ENCODE measurements at places on chromosomes 2 and 18.

GRCh38 chr2:237951878-237952277, 14.9 kb upstream of the UBE2F start:
- no peak for DNase-seq

- no peak for DNase-seq
Observed at GRCh38 chr18:48756511-48757226, 194.1 kb downstream of the SMAD7 start.

DNA sequence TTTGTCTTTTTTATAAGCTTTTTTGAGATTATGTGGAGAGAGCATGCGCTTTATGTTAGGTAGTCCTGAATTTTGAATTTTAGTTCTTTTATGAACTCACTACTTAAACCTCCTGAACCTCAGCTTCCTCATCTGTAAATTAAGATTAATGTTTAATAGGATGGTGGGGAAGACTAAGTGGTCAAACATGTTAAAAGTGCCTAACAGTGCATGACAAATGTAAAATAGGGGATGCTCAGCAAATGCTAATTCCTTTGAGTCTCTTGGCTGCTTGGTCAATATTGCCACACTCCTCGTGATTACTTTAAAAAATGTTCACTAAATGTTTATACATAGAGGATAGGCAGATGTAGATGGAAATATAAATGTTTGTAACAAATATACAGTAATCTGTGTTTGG, 6.8 kb downstream of the BIRC6 start:
- no peak for DNase-seq

GRCh38 chr2:186639939-186640338, 50.1 kb downstream of the ITGAV start:
- DNase-seq, result peak; percentile 33

DNA sequence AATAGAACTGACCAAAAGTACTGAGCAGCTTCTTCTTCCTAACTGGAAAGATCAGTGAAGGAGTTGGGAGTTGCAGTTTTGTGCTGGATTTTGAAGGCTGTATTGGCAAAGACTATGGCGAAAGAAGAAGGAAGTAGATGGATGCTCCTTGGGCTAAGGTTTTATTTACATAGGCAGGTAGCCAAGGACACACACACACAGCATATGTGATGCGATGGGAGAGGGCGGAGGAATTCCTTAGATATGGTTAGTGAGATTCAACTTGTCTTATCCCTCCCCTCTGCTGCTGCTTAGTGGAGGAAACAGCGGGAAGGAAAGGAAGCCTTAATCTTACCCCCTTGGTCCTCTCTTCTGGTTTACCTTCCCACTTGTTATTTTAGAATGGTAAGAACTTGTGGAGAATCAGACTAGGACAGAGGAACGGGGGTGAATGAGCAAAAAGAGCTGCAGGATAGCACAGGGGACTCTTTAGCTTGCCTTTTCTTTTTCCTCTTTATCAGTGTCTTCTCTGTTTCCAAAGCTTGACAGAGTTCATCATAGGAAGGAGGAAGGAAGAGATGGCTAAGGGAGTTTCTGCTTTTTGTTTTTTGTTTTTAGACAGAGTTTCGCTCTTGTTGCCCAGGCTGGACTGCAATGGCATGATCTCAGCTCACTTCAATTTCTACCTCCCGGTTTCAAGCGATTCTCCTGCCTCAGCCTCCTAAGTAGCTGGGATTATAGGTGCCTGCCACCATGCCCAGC, 87.9 kb downstream of the OSBPL6 start:
- DNase-seq, result no peak

DNA sequence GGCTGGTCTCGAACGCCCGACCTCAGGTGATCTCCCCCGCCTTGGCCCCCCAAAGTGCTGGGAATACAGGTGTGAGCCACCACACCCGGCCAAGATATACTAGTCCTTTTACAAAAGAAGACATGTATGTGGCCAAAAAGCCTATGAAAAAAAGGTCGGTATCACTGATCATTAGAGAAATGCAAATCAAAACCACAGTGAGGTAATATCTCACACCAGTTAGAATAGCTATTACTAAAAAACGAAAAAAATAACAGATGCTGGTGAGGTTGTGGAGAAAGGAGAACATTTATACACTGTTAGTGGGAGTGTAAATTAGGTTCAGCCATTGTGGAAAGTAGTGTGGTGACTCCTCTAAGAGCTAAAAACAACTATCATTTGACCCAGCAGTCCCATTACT, 26.4 kb downstream of the KLHL23 start:
- DNase-seq, result no peak

DNA sequence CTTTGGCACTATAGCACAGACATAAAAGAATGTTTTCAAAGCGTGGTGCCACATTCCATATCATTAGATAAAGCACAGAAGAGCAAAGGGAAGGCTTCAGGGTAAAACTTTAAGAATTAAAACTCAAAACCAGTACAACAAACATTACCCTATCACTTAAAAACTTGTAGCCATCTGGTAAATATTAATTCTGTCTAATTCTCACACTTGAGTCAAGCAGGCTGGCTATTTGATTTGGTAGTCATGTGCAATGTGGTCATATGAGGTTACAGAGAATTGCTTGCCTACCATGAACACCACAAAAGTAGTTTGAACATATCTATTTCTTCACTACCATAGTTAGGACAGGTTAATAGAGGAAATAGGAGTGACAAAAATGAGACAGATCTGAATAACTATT, 244.9 kb downstream of the IRS1 start:
- DNase-seq, result no peak

- DNase-seq, result no peak
Observed at GRCh38 chr2:125745514-125745913, 910.4 kb upstream of the GYPC start.

- no peak for DNase-seq
Observed at GRCh38 chr18:44198612-44199284, 481.9 kb upstream of the SETBP1 start.

- DNase-seq, result no peak
Observed at GRCh38 chr2:241268306-241268705, 47.2 kb downstream of the HDLBP start.

GRCh38 chr2:165700531-165700930, 93.5 kb downstream of the GALNT3 start:
- DNase-seq, result no peak

GRCh38 chr2:45212953-45213635, 203.8 kb upstream of the SIX2 start:
- no peak for DNase-seq

GRCh38 chr18:47970664-47971531, 40.4 kb upstream of the SMAD2 start:
- no peak for DNase-seq

- peak; percentile 38 for DNase-seq
Observed at GRCh38 chr18:3612315-3612714, 162.3 kb downstream of the TGIF1 start.

GRCh38 chr2:66170744-66171330, 264.1 kb upstream of the MEIS1 start:
- DNase-seq, result no peak

DNA sequence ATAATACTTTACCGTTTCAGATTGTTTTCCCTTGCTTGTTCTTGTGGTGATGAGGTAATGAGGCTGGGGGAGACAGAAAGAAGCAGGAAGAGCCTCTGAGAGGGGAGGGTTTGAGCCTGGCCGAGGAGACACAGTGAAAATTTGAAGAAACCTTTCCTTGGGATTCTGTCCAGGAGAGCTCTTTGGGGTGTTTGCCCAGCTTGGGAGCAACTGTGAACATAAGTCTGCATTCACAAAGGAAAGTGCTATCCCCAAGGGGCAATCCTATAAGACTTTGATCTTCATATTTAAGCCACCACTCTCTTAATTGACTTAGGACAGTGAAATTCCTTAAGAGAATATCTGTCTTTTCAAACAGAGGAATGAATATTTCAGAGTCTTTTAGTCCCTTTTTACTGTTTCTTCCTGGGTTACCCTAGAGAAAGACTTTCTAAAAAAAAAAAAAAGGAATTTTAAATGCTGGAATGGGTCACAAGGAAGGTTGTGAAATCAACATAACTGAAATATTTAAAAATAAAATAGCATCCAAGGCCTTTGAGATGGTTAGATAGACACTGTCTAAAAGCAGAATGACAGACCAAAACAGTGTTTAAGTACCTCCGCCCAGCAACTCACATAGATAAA, 52.5 kb upstream of the STAM2 start:
- DNase-seq, result no peak

GRCh38 chr2:1992280-1992679, 248.0 kb upstream of the PXDN start:
- no peak for DNase-seq

GRCh38 chr2:8438996-8439395, 242.9 kb upstream of the ID2 start:
- no peak for DNase-seq

- no peak for DNase-seq
Observed at GRCh38 chr2:65204461-65205210, 23.0 kb upstream of the ACTR2 start.

GRCh38 chr18:11586896-11587295, 22.5 kb upstream of the SLC35G4 start:
- DNase-seq, result no peak

DNA sequence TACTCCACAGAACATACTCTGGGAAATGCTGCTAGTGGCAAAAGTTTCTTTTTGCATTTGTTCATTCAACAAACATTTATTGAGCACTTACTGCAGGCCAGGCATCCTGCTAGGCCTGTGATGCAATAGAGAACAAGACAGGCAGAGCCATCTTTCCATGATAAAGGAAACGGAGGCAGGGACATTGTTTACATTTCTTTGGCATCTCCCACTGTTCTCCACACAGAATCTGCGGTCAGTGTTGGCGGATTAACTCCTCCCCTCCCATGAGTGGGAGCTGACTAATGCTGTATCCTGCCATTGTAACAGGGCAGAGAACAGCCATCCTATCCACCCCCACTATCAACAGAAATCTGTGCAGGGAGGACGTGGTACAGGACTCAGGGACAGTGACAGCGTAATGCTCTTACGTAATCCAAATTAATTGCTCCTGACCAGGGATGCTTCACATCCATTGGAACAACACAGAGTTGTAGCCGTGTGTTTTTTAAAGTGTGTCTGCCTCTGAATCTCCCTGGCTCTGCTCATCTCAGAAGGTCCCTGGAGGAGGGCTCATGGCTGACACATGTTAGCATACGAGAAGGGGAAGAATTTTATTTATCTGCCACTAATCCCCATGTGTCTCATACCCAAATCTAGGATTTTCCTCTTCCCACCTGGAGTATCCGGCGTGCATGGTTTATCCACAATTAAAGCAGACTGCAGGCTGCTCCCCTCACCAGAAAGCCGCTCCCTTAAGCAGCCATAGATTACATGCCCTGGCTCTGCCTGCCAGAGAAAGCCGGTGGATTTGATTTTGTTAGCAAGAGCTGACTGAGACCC, 32.3 kb downstream of the STEAP3 start:
- no peak for DNase-seq

DNA sequence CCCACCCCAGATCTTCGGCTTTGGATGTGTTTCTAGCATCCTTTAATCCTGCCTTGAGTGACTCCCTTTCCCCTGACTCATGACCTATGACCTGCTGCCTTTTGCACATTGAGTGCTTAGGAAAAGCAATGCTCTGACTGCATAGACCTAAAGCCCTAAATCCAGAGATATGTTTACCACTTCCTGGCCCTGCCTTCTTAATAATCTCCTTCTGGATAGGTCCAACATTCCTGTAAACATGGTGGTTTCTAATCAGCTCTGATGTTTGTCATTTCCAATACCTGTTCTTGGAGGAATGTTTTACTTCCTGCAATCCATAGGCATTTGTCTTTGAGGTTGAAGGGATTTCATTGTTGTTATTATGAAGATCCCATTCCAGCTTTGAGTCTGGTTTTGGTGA, 2.3 kb downstream of the SLC3A1 start:
- no peak for DNase-seq

DNA sequence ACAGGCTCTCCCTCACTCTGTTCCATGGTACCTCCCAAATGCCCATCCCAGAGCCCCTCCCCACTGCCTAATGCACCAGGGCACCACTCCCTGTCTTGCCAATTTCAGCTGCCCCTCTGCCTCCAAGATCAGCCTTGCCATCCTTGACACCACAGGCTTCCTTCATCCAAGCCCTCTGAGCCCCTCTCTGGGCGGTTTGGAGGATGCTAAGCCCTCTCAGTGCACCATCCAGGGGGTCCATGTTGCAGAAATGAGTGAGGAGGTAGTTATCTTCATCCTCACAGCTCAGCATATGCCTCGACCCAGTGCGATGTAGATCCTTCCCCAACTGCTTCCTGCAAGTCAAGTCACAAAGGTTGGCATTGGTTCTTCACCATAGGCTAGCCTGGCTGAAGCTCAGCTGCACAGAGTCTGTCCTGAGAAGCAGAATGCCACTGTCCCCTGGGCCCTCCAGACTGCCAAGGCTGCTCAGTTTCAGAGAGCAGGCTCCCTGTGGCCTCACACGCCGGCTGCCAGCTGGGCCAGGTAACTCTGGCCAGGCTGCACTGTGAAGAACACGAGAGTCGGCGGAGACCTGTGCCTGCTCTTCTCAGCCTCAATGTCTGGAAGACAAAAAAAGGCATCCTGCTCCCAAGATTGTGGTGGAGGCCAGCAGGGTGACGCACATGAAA, 9.9 kb upstream of the MAP3K2 start:
- no peak for DNase-seq

GRCh38 chr18:79787865-79788733, 9.6 kb upstream of the KCNG2 start:
- DNase-seq, result no peak

- DNase-seq, result no peak
Observed at GRCh38 chr2:106068451-106068850, 125.7 kb downstream of the UXS1 start.

- DNase-seq, result no peak
Observed at GRCh38 chr2:151991010-151991409, 107.8 kb downstream of the CACNB4 start.

- DNase-seq, result no peak
Observed at GRCh38 chr18:36181898-36182506, 5.3 kb upstream of the MOCOS start.

DNA sequence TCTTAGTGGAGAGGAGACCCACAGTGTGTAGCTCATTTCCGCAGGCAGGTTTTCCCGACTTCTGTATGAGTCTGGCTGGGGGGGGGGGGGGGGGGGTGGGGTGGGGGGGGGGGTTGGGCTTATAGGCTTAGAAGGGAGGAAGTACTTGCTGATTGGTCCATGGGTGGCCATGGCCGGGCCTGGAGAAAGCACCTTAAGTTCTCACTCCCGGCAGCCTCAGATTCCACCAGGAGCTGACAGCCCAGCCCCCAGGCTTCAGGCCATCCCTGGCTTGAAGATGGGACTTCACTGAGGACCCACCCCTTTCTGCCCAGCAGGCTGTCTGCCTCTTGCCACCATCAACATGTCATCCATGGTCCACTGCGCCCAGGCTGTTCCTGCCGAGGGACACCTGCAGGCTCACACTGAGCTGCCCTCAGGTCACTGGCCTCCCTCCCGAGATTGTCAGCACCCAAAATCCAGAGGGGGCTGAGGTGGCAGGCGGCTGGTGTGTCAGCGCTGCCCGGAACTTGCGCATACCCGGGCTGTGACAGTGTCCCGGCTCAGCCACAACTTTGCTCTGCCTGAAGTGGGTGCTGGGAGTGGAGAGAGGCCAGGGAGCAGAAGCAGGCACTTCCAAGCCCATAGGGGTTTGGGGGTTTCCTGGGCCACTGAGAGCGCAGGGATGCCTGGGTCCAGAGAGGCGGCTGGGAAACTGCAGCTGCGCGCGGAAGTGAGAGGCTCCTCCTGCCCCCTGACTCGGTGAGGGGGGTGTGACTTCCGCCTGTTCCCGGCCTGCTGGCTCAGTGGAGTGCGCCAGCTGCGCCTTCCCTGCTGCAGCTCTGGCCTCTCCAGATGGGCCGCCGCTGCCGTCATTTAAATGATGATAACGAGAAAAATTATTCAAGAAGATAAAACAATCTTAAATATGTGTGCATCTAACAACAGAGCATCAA, 256.1 kb downstream of the RPRM start:
- no peak for DNase-seq
